Fibroblast of gingiva (primary cell): ENCODE measurements at places on chromosomes 12 and 14.

DNA sequence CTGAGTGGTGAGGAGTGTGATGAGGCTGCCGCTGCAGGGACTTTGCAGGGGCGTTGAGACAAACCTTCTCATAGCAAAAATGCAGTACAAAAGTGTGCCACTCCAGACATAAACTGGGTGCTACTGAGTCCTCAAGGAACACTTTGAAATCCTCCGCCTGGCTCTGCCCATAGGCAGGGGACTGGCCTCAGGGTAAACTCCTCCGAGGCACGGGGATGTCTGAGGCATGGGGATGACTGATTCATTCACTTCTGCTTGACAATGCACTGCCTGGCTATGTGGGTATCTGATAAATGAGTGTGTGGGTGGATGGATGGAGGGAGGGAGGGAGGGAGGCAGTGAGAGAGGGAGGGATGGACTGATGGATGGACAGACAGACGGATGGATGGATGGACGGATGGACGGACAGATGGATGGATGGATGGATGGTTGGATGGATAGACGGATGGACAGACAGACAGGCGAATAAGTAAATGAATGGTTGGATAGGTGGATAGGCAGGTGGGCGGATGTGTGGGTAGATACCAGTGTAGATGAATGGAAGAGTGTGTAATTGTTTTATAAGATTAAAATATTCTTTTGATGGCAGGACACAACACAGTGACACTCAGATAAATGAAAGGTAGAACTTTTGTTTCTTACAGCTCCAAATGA lies 2.1 kb upstream of the BDKRB2 start:
- no peak for DNase-seq

GRCh38 chr12:100528034-100528433 lies 45.5 kb upstream of the GAS2L3 start:
- no peak for DNase-seq

DNA sequence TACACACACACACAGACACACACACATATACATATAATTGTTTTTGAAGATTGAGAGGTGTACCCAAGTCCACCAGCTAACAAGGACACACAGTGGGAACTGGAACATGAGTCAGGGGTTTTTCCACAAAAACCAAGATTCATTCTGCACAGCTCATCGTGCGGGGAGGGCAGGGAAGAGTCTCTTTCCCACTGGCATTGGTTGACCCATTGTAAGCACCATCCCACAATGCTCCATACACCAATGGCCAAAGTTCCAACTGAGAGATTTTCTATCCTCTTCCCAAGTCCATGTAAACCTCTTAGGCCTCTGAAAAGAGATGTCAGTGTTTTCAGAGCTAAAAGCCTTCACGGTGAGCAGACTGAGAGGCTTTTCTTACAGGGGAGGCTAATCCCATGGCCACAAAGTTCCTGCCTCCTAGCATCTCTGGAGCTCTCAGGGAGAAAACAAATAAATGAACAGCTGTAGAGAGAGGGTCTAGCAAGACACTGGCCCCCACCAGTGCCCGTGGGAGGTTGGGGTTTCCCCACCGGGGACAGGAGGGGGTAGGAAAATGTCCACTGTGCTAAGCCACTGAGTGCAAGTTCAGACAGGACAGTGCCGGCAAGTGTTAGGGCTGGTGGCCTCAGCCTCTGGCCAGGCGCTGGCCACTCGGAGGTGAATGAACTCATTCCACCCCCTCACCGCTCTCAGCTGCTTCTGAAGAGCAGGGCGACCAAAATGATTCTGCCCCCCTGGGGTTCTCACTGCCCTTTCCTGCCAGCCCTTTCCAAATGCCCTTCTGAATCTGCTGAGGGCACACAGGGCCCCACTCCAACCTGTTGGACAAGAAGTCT lies 21.5 kb upstream of the TC2N start:
- DNase-seq = no peak

DNA sequence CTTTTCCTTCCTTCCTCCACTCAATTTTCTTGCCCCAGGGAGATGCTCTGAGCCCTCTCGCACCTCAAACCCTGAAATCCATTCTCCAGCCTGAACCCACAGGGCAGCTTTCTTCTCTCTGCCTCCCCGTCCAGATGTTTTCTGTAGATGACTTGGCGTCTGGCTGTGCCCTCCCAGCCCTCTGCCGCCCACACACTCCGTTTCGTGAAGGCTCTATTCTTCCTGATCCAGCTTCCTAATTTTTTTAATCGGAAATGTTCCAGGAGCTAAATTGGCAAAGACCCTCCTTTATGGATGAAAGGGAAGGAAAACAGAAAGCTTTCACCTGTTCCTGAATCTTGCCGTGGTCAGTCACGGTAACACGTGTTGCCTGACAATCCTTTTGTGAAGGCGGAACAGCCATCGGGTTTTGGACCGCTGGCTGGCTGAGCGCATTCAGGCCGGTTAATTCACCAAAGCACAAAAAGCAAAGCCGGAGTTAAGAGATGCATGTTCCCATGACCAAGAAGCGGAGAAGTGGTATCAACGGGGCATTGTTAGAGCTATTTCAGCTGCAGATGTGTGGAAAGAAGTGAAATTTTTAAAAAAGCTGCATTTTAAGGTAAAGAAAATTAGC lies 70.2 kb upstream of the FBRSL1 start:
- DNase-seq = no peak

DNA sequence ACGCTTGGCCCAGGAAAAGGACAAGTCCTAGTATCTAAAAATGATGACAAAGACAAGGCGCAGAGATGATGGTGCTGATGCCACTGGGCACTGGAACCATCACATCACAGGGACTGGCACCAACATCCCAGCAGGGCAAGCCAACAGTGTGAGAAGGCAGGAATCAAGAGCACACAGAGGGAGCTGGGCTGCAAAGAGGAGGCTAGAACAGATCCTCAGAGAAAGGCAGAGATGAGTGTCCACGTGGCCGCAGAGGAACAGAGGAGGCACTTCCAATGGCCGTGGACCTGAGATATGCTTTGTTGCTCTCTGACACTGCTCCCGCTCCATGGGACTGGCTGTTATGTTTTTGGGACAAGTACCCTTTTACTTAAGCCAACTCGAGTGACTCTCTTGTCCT lies 17.9 kb downstream of the FOXN3 start:
- no peak for DNase-seq

DNA sequence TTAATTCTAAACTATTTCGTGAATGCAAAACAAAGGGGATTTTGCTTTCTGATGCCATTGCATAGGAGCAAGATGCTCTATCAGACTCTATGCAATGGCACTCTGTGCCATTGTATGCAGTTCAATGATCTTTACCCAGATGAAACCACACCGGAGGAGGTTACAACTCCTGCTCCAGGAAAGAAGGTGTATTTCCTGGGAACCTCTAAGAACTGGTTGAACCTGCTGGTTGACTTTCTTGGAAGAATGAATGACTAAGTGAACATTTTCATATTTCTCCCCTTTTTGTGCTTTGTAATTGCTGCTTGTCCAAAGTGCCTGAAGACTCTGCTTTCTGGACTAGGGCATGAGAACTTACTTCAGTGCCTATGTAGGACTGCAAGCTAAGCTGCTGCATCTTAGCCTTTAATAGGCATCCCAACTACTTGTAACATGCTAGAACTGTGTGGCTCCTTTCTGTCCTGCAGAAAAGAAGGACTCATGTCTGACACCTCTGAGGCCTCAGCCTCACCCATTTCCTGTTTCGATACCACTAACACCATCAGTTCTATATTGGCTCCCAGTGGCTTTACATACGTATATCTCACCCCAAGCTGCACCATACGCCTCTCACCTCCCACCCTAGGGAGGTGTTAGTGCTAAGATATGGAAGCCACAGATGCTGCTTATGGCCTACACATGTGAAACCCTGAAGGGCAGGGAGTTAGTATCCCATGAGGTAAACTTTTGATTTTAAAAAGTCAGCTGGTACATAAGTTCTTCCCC lies 193.5 kb upstream of the CNOT2 start:
- DNase-seq = no peak

GRCh38 chr12:132766380-132767085 lies 4.9 kb upstream of the ANKLE2 start:
- no peak for DNase-seq

GRCh38 chr12:73414926-73415325 lies 1122.7 kb upstream of the ATXN7L3B start:
- no peak for DNase-seq

DNA sequence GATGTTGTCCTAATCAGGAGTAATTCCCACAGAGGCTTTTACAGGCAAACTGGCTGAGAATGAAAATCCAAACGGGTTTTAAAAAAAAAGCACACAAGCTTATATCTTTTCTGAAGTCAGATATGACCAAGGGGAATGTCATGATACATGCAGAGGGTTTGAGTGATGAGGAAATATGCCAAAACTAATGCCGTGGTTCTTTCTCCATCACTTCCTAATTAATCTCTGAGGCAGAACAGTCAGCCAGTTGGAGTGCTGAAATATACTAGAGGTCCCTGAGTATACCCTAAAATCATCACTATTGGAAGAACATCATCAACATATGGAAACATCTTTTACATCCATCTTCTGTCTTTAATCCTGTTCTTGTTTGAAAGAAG lies 160.8 kb upstream of the FAR2 start:
- DNase-seq = no peak

DNA sequence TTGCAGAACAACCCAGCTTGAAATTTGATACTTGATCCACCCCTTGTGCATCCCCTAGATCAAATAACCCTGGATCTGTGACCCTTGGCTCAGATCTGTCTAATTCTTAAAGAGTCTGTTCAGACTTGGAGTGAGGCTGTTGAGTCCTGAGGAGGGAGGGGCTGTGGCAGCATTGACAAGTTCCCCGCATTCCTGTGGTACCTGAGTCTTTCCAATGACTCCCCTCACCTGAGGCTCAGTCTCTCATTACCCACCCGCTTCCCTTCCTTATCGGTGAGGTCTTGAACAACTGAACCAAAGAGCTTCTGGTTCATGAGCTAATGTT lies 16.1 kb upstream of the HDAC7 start:
- no peak for DNase-seq

DNA sequence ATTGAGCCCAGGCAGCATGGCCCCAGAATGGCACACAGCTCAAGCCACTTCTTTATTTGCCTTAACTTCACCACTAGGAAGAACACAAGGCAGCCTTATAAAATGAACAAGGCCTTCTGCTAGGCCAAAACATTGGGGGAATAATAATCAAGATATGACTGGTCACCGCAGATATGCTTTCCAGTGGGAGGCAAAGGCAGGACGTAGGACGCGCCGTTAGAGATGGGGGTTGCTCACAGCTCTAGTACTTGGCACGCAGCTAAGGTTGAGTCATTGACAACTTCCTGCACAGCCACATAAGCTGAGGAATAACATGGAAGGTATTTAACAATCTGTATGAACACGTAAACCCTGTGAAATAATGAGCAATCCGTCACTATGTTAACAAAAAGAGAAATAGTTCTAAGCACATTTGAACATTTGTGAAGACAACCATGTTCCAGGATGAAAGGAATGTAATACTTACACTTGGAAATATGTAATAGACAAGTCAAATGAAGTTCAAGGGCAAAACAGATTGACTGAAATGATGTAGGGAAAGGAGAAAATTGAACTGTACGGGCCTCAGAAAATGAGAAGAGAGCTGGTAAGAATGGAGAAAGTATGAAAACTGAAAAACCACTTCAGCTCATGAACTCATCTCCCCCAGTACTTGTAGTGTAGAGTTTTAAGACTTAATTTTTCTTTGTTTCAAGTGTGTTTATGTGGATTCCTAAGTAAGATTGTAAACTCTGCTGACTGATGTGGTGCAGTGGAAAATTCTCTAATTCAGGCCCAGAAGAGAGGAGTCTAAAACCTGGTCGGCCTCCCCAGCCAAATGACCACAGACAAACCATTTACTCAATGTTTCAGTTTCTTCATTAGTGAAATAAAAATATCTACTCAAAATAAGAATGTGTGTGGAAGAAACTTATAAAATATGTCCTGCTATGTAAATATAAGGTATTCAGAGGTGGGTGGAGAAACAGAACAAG lies 59.3 kb upstream of the CCDC91 start:
- DNase-seq = peak; percentile 54

- DNase-seq = peak; percentile 35
Observed at GRCh38 chr12:45130881-45131281, 80.0 kb upstream of the DBX2 start.

GRCh38 chr12:68792952-68793351 lies 15.0 kb upstream of the MDM2 start:
- DNase-seq = no peak

DNA sequence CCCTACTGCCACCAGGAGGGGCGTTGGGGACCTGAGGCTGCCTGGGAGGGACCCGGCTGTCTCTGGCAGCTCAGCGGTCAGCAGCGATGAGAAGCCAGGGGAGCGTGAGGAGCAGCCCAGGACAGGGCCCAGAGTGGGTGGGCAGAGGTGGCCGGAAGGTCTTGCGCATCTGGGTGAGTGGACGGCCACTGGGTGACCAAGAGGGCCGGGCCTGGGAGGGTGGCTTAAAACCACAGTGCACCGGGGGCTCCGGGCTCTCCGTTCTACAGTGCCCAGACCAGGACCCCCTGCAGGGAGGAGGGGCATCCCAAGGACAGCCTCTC lies 10.0 kb downstream of the INF2 start:
- no peak for DNase-seq

- DNase-seq = no peak
Observed at GRCh38 chr12:107571492-107571891, 114.1 kb upstream of the PWP1 start.

DNA sequence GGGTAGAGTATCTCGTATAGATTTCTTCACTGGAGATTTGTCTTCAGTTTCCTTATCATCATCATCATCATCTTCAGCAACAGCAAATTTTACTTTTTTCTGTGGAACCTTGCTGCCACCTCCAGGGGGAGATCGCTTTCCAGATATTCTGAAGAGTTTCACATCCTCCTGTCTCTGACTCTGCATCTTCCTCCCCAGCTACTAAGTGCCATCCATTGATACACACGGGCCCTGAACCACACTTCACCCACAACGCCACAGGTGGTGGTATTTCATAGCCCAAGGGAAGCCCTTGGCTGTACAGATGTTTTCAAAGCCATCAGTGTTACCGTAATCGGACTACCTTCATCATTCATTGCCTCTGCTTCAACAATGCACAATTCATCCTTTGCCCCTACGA lies 82.2 kb downstream of the PPP2R5C start:
- DNase-seq = no peak

- no peak for DNase-seq
Observed at GRCh38 chr12:6567112-6567670, 900 bp downstream of the NOP2 start.

DNA sequence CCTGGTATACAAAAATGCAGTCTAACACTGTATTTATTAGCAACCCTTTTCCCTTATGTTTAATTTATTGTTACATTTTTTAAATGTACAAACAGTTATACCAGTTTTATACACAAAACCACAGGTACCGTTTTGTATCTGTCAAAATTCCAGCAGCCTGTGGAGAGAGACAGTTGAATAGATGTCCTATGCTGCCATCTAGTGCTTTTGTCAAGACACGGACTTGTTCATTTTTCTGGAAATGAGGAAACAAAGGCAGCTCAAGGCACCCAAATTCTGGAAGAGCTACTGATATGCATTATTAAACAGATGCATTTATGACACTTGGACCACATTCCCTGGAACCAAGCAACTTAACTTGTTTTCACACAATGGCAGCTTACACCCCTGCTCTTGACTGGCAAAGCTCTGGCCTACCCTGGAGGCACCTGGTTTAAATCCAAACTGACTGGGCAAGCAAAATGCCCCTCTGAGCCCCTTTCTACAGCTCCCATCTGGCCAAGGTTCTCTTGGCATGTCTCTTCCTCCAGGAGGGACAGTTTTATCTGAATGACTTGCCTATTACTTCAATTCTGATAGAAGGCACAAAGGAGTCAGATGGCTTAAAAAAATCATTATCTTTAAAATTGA lies 286.9 kb upstream of the PRKD1 start:
- peak; percentile 70 for DNase-seq
